ENCODE measurements at places on chromosomes 2 and 18.

DNA sequence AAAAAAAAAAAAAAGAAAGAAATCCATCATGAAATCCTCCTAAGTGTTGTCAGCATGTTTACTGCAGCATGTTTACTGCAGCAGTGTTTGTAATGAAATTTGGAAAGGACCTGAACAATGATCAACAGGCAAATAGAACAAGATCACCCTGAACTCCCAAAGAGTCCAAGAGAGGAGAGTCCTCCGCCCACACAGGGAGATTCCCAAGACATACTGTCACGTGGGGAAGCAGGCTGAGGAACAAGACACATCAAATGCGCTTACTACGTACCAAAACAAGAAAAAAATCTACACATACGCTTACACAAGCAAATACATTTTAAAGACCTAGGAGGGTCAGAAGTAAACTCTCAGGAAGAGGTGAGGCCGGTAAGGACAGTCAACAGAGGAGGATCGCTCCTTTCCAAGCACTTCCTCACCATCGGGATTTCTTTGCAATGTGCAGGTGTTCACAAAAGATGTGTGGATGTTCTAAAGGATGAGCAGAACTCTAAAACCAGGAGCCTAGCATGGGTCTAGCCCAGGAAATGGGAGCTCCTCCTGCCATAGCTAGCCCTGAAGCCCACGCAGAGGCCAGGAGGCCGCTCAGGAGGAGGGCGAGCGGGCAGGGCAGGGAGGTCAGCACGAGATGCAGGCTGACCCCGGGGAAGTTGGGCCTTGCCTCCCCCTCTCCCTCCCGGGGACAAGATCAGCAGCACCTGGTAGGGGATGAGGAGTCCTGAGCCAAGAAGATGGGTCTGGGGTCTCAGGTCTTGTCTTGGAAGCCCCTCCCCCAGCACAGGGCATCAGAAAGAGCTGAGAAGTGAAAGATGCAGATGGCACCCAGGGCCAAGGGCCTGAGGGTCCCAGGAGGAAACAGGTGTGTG is 66.4 kb downstream of the ZNF516 start:
- DNase-seq: no peak

DNA sequence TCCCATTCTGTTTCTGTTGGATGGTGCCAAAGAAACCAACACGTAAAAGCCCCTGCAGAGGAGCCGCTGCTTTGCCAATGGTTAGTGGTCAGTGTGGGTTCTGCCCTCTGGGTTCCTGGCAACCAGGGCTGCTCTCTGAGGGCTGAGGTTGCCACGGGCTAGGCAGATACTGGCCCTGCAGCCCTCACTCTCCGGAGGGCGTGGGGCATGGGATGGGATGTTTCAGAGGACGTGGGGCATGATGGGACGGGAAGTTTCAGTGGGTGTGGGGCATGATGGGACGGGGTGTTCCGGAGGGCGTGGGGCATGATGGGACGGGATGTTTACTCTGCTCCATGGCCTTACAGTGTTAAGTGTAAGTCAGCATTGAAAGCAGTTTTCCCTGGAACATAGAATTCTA is 34.2 kb downstream of the ADI1 start:
- no peak for DNase-seq

DNA sequence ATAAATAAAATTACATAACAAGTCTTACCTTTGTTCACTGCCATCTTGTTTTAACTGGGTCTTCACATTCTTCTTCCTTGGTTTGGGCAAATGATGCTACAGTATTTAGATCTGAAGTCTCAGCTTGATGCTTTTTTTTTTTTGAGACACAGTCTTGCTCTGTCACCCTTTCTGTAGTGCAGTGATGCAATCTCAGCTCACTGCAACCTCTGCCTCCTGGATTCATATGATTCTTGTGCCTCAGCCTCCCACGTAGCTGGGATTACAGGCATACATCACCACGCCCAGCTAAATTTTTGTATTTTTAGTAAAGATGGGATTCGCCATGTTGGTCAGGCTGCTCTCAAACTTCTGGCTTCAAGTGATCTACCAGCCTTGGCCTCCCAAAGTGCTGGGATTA is 53.2 kb upstream of the MAT2A start:
- DNase-seq: no peak

GRCh38 chr18:11412811-11413210 is 196.6 kb upstream of the SLC35G4 start:
- DNase-seq: no peak

- no peak for DNase-seq
Observed at GRCh38 chr2:109229094-109229675, 100.2 kb downstream of the SH3RF3 start.

DNA sequence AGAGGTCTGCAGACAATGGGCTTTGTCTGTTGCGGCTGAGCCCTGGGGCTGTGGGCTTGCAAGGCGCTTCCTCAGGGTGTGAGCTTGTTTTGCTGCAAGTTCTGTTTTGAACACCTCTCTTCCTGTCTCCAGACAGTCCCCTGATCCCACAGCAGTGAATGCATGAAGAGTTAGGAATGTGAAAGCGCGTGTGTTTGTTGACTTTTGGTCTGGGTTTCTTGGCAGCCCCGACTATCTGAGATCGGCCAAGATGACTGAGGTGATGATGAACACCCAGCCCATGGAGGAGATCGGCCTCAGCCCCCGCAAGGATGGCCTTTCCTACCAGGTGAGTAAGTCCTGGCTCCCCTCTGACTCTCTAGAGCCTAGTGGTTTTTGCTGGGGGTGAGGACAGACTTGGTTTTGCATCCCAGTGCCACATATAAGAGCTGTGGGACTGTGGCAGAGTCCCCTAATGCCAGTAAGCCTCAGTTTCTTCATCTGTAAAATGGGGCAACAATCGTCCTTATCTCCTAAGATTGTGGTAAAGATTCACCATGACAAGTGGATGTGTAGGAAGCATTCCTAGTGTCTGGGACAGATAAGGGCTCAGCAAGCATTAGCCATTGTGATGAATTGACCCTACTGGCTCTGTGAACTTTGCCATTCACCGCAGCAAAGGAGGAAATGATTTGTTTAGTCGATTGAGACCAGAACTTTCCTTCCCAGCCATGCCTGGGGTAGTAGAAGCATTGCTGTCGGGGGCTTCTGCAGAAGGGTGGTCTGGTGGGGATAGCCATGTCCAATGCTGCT is 3.0 kb downstream of the LBH start:
- DNase-seq: no peak

GRCh38 chr2:127034883-127035611 is 71.9 kb downstream of the BIN1 start:
- no peak for DNase-seq

GRCh38 chr18:48601343-48601742 is 62.5 kb downstream of the CTIF start:
- no peak for DNase-seq

DNA sequence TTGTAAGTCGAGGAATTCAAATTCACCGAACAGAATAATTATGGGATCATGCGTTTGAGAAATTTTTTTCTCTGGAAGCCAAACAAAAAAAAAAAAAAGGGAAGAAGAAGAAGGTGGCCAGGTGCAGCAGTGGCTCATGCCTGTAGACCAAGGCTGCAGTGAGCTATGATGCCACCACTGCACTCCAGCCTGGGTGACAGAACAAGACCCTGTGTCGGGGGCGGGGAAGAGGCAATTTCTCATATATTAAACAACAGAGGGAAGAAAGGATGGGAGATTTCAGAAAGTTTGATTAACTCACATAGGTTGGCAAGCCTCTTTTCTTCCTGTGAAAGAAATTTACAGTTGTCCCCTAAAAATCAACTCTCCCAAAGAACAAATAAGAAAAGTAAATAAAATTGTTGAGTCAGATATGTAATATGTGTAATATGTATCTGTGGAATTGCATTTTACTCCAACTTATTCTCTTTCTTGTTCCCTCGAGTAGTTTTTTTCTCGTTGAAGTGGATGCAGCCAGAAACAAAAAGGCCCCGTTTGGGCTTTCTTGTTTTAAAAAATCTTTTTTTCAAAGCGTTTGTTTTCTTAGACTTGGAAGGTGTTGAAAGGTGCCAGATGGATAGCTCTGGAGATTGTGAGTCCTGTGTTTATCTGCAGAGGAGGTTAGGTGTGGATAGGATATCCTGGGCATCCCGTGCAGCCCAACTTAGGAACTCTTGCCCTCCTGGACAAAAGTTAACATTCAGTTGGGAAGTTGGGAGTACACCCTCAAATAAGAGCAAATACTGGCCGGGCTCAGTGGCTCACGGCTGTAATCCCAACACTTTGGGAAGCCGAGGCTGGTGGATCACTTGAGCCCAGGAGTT is 25.4 kb upstream of the FMNL2 start:
- DNase-seq: no peak

GRCh38 chr2:134799936-134800335 is 38.5 kb upstream of the ACMSD start:
- DNase-seq: no peak

- no peak for DNase-seq
Observed at GRCh38 chr2:47815764-47816163, 32.8 kb downstream of the MSH6 start.

DNA sequence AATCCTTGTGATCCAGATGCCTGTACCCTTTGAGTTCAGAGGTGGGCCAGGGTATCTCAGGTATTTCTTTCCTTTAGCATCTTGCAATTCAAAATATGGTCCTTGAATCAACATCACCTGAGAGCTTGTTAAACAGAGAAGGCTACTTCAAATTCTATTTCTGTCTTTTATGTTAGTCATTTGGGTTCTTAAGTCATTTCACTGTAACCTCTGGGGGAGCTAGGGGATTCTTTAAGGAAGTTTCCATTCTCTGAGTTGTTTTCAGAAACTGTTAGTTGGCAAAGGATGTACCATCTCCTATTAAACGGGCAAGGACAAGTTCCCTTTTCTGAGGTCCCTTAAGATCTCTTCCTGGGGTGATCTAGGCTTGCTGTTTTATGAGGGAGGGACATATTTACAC is 16.6 kb downstream of the CFLAR start:
- no peak for DNase-seq

- no peak for DNase-seq
Observed at GRCh38 chr2:80048296-80048695, 256.3 kb downstream of the LRRTM1 start.

DNA sequence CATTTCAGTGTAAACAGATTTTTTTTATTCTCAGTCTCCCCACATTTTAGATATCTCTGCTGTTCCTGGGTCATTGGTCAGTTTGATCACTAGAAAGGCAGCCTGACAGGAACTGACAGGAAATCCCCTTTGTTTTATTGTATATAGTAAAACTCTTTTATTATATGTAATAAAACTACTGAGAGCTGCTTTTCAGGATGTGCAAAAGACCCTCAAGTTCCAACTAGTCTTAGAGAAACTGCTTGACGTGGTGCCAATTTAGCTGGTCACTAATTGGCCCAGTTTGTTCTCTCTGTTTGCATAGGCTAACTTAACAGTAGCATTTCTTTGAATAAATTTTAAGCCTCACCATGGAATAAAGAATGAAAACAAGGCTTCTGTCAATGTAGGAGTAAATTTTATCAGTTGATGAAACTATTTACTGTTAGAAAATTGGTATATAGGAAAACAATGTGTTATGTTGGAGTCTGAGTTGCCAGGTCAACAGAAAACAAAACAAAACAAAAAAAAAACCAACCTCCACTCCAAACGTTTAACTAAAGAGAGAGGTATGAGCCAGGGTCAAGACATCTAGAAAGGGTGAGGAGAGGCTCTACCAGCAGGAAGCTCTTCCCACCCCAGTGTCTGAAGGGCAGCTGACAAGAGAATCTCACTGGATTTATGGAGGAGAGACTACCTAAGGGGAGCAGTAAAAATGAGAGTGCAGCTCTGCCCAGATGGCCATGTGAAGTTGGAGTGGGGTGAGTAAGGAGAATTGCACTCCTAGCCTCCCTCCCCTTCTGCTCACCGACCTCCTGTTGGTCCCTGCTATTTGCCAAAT is 184.6 kb downstream of the ST6GAL2 start:
- DNase-seq: no peak

- no peak for DNase-seq
Observed at GRCh38 chr2:28558918-28559317, 63.1 kb downstream of the PLB1 start.

- no peak for DNase-seq
Observed at GRCh38 chr2:78486565-78486964, 538.9 kb upstream of the REG3G start.

- no peak for DNase-seq
Observed at GRCh38 chr2:221235941-221236340, 336.2 kb downstream of the EPHA4 start.

GRCh38 chr2:167292430-167293171 is 404.3 kb downstream of the XIRP2 start:
- no peak for DNase-seq

- no peak for DNase-seq
Observed at GRCh38 chr2:129741623-129742022, 237.8 kb upstream of the RAB6C start.

- DNase-seq: no peak
Observed at GRCh38 chr2:142989273-142990204, 112.1 kb downstream of the KYNU start.

GRCh38 chr2:238313289-238313990 is 6.9 kb upstream of the TRAF3IP1 start:
- no peak for DNase-seq

- no peak for DNase-seq
Observed at GRCh38 chr2:149828520-149829210, 241.1 kb upstream of the MMADHC start.

DNA sequence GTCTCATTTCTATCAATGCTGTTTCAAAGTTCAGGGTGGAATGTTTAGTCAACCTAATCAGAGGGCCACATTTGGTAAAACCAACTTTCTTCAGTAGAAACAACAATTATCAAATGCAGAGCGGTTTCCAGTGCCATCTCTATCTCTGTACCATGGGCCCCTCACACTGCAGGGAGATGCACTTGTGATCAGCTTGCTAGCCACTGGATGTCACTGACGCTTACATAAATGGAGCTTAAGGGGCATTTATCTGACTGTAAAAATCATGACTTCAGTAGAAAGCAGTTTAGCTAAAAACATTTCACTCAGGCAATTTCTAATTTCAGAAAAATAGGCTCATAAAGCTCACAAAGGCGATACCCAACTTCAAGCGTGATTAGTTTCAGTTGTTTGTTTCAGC is 678.0 kb downstream of the ZEB2 start:
- DNase-seq: no peak

GRCh38 chr2:5546181-5546580 is 146.0 kb upstream of the SOX11 start:
- no peak for DNase-seq

GRCh38 chr2:213104903-213105202 is 46.6 kb downstream of the IKZF2 start:
- DNase-seq: no peak

DNA sequence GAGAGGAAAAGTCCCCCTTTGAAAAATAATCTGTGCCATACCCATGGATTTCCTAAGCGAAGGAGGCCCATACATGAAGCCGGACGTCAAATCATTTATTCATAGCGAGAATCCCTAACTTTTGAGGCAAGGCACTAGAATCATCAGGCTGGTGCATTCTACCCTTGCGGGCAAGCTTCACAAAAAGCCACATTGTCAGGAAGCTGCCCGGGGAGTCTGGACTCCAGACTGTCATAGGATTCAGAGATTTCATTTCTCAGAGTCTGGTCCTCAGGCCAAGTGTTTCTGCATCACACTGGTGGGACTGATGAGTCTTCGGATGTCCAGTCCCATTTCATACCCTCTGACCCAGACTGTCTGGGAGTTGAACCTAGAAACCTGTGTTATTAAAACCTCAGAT is 8.9 kb downstream of the SLC9A4 start:
- DNase-seq: no peak

Data from stimulated activated CD8-positive, alpha-beta memory T cell treated with anti-CD3 and anti-CD28 coated beads, Interleukin-4, amount 100 ng/mL, for 1 hour (primary cell).